ENCODE measurements at places on chromosomes 1 and 21.

DNA sequence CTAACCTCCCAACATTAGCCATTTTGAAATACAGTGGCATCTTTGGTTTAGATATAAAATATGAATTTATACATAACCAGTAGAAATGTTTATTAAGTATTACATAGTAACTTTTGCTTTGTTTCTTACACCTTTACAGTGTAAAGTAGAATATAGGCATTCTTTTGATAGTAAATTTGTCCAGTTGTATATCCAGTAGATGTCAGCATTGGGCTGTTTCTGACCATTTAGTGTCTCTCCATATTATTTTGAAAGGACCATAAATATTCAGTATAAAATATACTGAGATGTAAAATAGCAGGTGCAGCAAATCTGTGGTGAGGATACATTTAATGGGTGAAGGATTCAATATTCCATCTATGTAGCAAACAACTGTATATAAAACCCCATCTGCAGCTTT is 115.8 kb upstream of the ZRANB2 start:
- DNase-seq: peak; percentile 31

DNA sequence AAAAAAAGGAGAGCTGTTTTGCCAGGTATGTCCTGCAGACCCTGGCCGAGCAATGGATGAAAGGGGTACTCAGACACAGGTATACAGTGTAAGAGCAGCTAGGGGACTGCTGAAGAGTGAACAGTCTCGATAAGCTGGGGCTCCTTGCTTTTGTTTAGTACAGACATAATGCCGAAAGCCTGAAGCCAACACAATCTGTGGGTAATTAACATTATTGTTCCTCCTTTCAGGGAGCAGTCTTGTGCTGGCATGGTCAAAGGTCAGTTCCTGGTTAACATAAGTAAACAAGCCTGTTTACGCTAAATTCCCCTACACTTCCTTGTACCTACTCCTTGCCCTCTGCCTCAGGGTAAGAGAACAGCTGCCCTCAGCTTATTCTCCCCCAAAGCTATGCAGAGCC is 272.3 kb upstream of the ST6GALNAC5 start:
- DNase-seq: no peak

GRCh38 chr21:18146820-18147219 is 97.8 kb upstream of the CHODL start:
- DNase-seq: no peak

DNA sequence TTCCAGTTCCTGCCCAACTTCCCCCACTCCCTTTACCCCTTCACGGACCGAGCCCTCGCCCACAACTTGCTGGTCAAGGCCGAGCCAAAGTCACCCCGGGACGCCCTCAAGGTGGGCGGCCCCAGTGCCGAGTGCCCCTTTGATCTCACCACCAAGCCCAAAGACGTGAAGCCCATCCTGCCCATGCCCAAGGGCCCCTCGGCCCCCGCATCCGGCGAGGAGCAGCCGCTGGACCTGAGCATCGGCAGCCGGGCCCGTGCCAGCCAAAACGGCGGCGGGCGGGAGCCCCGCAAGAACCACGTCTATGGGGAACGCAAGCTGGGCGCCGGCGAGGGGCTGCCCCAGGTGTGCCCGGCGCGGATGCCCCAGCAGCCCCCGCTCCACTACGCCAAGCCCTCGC is 42.1 kb upstream of the ARHGEF16 start:
- DNase-seq: no peak

- DNase-seq: no peak
These were observed 4.0 kb downstream of the TEX50 start for GRCh38 chr1:173639102-173639501.

DNA sequence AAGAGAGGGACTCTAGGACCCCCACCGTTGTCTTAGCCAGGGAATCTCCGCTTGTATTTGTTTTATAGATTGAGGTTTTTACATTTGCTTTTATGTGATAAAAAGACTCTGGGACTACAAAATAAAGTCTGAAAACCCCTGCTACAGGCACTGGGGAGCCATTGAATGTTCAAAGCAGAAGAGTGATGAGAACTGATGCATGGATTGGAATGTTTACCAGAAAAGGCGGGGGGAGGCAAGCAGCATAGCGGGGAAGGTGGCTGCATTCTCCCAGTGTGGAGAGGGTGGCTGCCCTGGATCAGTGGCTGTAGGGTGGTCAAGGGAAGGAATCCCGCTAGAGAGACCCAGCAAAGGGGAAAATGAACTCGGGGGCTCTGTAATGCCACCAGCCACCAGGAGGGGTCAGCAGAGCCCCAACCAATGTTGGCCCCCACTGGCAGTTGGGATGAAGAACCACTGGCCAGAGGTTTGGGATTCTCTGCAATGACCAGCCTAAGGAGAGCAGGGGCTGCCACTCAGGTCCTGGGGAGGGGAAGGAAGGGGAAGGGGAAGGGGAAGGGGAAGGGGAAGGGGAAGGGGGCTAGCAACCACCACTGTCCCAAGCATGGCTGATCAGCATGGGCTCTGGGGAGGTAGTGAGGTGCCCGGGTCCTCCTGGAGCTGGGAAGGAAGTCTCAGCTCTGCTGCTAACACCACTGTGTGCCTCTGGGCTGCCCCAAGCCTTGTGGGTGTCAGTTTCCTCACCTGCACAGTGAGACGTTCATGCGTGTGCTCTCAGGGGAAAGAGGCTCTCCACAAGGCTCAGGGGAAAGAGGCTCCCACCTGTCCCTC is 19.2 kb upstream of the PEF1 start:
- peak; percentile 28 for DNase-seq

DNA sequence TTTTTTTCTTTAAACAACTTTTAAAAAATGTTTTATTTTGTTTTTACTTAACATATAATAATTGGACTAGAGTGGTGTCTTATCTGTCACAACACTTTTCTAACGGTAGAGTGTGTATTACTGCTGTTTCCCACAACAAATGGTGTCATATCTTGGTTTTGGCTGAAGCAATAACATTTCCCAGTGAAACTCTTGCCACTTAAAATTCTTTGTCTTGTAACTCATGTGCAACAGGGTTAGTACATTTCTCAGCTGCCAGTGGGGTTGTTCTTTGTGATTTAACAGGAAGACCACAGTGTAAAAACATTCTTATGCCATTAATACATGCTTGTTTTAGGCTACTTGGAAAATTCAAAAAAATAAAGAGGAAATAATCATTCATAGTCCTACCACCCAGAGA is 43.5 kb downstream of the ALPL start:
- DNase-seq: peak; percentile 98

DNA sequence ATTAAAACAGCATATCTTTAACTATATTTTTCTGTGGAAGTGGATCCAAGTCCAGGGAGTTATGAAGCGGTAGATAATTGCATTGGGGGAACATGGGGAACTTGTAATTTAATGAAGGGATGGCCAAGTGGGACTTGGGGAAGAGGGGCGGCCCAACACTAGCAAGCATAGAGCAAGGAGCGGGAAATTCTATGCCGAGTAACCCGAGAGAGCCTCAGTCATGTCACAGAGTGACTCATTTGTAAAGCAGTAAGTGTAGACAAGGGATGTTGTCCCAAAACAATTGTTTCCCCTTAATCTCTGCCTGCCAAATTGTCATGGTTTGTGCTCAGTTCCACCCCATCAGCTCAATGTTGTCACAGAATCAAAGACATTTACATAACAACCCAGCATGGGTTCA is 620.1 kb downstream of the AJAP1 start:
- DNase-seq: no peak

DNA sequence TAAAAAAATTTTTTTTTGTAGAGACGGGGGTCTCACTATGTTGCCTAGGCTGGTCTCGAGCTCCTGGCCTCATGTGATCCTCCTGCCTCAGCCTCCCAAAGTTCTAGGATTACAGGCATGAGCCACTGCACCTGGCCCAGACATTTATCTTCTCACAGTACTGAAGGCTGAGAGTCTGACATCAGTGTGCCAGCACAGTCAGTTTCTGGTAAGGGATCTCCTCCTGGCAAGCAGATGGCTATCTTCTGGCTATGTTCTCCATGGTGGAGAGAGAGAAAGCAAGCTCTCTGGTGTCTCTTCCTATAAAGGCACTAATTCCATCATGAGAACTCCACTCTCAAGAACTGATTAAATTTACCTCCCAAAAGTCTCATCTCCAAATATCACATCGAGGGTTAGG is 57.8 kb upstream of the C1orf185 start:
- peak; percentile 31 for DNase-seq

DNA sequence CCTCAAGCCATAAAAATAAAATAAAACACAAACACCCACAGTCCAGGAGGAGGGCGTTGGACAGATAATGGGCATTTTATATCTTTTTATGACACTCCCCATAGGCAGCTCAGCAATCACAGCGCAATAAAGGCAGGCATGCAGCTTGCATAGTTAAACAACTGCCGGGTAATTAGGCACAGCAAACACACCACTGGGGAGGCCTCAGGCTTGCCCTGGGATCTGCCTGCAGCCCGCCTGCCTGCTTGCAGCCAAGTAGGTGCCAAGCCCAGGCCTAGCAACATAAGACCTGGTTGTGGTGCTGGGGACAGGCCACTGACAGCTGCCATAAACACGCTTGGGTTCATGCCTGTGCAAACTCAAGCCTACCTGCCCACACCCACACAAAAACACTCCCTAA is 54.2 kb downstream of the DMAP1 start:
- DNase-seq: no peak

GRCh38 chr1:150974580-150975478 is at the start of gene CERS2:
TSS of gene CERS2 (minus strand) at chr1:150974835. CDS start at chr1:150969090, 5,745 bp downstream.
- DNase-seq: peak; percentile 78

DNA sequence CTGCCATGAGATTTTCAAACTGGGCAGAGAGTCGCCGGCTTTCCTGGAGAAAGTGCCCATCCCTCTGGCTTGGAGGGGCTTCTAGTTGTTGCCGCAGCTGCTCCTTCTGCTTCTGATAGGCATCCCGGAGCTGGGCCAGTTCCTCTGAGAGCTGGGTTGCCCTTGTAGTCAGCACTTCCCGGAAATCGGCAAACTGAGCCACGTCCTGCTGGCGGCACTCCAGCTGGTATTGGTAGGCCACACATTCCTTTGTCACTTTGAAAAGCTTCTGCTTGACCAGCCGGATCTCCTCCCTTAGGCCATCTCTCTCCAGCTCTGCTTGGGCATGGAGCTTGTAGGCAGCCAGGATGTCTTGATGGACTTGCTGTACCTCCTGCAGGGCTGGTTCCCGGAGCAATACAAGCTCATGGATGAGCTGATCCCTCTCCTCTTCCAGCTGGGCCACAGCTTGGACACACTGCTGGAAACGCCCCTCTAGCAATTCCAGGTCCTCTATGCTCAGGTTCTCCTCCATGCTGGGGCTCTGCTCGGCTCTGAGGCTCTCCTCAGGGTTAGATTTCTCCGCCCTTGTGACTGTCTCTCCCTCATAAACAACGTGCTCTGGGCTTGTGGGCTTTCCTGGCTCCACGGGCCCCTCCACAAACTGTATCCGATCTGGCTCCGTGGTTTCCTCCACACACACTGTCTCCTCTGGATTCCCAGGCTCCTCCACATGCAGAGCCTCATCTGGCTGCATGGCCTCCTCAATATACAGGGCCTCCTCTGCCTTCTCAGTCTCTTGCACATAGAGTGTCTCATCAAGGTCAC is 7.3 kb downstream of the SYNC start:
- DNase-seq: peak; percentile 92

DNA sequence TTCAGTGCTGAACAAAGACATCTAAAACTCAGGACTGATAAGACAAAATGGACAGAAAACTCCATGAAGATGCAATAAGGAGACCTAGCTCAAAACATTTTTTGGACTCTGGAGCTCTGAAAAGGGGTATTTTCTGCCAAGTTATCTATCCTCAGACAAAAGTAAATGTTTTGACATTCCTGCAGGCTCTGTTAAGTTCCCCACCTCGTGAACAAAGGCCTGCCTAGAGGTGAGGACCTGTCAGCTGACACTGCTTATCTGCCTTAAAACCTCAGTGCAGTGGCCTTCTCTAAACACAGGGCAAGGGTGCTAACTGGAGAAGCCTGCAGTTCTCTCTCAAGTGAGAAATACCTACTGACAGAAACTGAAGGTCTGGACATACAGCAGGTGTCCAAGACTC is 41.1 kb downstream of the COLGALT2 start:
- DNase-seq: no peak

DNA sequence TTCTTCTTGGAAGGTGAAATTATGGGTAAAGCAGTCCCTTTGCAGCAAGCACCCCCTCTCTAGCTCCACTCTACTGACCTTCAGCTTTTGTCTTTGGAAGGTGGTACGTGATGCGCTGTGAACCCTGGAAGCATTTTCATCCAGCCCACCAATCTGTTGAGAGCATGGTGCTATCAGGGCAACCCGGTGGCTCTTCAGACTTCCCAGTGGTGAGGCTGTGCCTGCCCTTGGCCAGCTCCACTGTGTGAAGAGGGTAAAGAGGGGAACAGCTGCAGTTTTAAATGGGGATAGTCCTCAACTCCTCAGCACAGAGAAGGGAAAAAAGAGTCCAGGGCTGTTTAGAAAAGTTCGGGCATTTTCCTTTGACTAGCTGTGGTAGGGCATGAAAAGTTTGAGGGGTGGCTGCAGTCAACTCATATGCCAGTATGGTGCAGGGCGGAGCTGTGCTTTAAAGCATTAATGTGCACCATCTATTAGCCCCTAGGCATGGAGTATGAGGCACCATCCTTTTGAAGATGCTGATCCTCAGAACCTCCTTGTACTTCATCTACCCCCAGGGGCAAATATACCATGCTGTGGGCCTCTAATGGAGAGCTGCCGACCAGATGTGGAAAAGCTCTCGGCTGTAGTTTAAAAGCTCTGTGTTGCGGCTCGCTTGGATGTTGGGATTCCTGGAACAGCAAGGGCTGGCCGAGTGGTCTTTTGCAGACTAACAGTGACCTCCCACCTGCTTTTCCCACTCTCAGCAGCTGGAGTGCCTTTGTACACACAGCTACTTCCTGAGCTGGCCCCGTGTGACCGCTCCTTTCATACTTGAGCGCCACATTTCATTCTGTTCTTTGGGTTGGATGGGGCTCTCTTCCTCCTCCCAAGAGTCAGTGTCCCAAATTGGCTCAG is 123.0 kb downstream of the PEX14 start:
- DNase-seq: no peak

GRCh38 chr1:153348511-153349362 is at the start of gene PGLYRP4:
TSS of gene PGLYRP4 (minus strand) at chr1:153348841. CDS start at chr1:153347932, 909 bp downstream.
- DNase-seq: no peak

DNA sequence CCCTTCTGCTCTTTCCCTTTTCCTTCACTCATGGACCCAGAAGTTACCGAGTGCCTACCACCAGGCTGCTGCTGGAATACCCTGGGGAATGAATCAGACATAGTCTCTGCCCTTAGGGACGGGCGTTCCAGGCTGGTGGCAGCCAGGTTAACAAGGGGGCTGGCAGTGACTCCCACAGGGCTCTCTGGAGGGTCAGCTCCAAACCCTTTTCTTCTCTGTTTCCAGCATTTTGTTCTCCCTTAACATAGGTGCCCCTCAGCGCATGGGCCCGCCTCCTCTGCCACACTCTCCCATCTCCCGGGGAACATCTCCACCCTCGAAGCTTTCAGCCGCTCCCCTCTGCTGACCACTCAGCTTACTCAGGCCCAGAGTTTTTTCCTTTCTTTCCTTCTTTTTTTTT is 62.9 kb upstream of the LRP8 start:
- DNase-seq: no peak

GRCh38 chr1:202085682-202086373 is 36.9 kb upstream of the GPR37L1 start:
- no peak for DNase-seq

DNA sequence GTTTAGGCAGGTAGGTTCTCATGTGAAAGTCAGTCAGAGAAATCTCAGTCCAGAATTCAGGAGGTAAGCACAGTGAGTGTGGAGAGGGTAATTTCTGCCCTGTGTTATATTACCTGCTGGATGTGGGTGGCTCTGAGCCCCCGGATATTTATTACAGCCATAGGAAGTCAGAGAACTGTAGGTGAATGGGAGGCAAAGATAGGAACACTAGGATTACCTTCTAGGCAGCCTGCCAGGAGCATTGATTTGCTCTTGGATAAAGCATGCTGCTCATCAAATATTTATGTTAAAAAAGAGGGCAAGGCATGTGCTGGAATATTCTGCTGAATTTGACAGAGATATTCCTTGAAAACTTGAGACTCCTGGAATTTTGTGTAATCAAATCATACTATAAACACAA is 8.5 kb downstream of the GNG12 start:
- DNase-seq: no peak
